ENCODE measurements at places on chromosomes 5 and 9.

GRCh38 chr5:138629392-138629791, 54.2 kb upstream of the HSPA9 start:
- no peak for DNase-seq

DNA sequence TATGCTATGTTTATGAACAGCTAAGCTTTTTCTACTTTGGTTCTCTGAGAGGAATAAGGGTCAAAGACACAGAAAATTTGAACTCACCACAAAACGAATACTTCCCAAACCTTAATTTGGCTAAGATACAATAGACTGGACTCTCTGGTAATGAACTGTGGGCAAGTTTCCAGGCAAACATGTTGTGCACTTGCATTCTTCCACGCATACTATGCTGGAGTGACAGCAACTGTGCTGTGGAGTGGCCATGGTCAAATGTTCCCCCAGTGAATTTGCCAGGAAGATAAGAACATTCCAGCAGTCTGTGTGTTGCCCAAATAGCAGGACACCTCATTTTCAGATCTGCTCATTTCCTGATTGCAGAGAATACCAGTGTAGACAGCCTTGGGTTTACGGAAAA, 275.3 kb upstream of the IL12B start:
- no peak for DNase-seq

DNA sequence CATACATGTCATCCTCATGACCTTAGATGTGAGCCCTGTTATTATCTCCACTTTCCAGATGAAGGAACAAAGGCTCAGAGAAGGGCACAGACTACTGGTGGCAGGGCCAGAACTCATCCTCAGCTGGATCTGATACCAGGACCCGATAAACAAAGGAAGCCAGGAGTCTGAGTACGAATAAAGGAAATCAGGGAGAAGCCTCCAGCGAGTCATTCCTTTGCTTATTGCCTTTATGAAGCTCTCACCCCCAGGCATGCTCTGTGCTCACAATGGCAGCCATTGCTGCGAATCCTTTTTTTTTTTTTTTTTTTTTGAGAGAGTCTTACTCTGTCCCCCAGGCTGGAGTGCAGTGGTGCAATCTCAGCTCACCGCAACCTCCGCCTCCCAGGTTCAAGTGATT, 130.1 kb downstream of the GAPVD1 start:
- DNase-seq, result no peak

- no peak for DNase-seq
These were observed 6.6 kb downstream of the BRD9 start for GRCh38 chr5:886036-886435.

GRCh38 chr5:55338810-55339243, 31.0 kb downstream of the MTREX start:
- no peak for DNase-seq

- no peak for DNase-seq
These were observed 456.2 kb upstream of the DAB2 start for GRCh38 chr5:39880985-39881384.

GRCh38 chr5:155434681-155435080, 421.1 kb downstream of the KIF4B start:
- no peak for DNase-seq

- no peak for DNase-seq
These were observed 120.5 kb upstream of the MAST4 start for GRCh38 chr5:66475731-66476130.
